Right lung (tissue), 10 donors: ENCODE measurements at places on chromosomes 11 and 22.

DNA sequence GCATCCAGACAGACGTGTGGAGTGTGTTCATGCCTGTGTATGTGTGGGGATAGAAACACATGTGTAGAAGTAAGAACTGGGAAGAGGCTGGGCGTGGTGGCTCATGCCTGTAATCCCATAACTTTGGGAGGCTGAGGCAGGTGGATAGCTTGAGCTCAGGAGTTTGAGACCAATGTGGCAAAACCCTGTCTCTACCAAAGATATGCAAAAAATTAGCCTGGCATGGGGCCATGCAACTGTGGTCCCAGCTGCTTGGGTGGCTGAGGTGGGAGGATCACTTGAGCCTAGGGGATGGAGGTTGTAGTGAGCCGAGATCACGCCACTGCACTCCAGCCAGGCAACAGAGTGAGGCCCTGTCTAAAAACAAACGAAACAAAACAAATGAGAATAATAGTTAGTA, 1166.6 kb downstream of the TBC1D22A start:
- no peak for DNase-seq

DNA sequence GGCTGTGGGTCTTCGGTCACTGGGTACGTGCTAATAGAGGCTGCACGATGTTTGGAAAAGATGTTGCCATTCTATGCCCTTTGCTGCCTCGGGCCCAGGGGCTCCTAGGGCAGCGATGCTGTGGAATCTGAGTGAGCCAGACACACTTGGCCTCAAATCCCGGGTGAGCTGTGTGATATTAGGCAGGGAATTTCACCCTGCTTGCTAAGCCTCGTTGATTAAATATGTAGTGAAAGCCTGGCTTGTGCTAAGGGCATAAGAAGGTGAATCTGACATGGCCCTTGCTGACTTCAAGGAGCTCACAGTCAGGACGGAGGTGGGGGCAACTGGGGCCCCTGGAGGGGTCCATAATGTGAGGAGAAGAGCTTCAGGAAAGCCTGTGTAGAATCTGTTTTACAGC, 5.4 kb upstream of the HMOX1 start:
- no peak for DNase-seq

GRCh38 chr11:44104481-44105294, 9.2 kb downstream of the EXT2 start:
- no peak for DNase-seq

GRCh38 chr11:69918938-69919650, 99.9 kb upstream of the FGF3 start:
- DNase-seq: peak; percentile 80

- no peak for DNase-seq
Measured at GRCh38 chr11:29682856-29683255, 334.0 kb downstream of the KCNA4 start.
